ENCODE measurements at places on chromosomes 1 and 21.

DNA sequence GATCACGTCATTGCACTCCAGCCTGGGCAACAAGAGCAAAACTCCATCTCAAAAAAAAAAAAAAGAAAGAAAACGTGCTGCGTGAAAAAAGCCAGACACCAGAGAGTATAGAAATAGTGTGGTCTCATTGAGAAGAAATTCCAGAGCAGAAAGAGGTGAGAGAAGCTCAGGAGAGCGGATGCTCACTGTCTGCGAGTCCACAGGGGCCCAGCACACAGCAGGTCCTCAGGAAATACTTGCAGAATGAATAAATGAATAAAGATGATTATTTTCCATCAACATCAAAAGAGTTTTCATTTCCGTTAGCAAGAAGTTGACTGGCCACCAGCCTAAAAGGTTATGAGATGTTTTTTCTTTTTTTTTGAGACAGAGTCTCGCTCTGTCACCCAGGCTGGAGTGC is 14.4 kb downstream of the CASP9 start:
- no peak for DNase-seq

GRCh38 chr1:91234181-91234580 is 170.5 kb downstream of the HFM1 start:
- DNase-seq = no peak

- DNase-seq = no peak
Measured at GRCh38 chr21:16069178-16070112, 339.7 kb downstream of the USP25 start.

DNA sequence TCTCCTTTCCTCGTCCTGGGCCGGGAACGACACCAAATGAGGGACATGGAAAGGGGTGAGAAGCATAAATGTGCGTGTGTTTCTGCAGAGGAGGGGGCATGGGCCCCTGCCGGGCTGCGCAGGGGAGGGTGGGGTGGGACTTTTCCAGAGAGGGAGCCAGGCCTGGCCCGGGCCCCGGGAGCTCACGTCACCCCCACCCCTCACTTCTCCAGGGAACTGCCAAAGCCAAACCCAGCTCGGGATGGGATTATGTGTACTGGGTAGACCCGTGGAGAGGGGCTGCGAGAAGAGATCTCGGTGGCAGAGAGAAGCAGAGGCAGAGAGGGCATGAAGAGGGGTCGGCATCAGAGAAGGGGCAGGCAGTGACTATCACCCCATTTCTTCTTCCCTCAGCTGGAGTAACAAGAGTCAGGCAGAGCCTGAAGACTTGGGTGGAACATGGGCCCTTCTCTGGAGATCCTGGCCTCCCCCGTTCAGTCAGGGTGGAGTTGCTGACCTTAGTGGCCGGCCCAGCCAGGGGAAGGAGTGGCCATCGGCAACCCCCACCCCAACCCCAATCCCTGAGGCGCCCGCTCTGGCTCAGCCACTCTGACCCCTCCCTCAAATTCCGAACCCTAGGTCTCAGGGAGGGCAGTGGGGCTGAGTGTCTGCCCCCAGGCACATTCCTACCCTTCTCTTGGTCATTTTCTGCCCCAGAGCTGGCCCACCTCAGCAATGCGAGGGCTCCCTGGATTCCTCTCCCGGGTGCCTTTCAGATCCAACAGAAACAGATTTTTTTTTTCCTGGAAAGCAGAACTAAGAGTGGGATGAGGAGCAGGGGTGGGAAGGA is 1.2 kb downstream of the ADAMTSL4 start:
- DNase-seq = no peak

GRCh38 chr1:77757603-77758002 is 2.0 kb downstream of the USP33 start:
- DNase-seq = no peak

DNA sequence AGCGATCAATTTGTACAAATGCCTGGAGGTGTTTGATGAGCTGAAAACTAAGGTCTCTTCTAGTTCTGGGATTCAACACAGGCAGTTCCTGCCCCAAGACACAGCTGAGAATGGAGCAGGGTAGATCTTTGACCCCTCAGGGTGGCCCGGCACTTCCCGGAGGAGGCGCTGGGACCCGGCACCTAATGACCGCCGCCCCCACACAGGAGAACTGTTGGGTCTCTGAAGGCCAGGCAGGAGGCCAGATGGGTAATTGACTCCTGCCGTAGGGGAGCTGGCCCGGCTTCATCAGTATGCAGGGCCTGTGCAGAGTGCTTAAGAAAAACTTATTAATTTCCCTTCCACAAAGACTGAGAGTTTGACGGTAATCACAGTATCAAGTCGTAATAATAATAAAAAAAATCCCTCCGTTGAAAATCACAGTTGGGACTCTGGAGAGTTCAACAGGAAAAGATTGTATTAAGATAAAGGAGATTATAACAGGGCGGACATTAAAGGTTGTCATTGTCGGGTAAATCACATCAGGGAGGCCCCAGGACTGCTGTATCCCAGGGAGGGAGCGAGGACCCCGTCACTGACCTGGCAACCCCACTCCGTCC is 51.7 kb downstream of the UBIAD1 start:
- no peak for DNase-seq

DNA sequence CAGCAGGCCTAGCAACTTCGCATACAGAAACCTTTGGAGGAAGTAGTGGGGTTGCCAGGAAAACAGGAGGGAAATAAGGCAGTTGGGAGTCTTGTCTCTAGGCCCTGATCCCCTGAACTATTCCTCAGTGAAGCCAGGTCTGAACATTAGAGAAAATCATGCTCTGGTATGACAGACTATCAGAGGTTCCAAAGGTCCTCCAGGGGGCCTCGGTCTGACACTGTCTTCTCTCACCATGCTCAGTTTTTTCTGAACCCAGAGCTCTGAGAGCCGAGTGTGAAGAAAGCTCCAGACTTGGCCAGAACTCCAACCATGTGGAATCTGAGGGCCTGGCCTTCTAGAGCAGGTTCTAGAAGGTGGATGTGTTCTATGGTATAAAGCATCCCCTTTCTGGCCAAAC is 4.0 kb downstream of the TOMM40L start:
- no peak for DNase-seq

DNA sequence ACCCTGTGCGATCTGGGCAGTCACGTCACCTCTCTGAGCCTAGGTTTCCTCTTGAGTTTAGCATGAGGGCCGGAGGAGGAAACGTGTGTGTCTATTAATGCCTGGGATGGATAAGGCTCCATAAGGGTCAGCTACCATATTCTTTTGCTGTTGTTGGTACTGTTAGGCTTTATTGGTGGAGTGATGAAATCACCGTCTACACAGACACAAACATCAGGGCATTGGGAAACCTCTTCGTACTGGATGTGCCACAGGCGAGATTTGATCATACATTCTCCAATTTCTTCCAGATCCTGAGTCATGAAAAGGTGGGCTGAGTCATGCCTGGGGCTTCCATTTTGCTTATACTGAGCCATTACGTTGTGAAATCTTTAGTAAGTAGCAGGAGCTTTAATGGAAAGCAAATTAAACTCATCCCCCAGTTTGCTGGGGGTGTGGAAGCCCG is 24.9 kb upstream of the GRHL3 start:
- DNase-seq = no peak

DNA sequence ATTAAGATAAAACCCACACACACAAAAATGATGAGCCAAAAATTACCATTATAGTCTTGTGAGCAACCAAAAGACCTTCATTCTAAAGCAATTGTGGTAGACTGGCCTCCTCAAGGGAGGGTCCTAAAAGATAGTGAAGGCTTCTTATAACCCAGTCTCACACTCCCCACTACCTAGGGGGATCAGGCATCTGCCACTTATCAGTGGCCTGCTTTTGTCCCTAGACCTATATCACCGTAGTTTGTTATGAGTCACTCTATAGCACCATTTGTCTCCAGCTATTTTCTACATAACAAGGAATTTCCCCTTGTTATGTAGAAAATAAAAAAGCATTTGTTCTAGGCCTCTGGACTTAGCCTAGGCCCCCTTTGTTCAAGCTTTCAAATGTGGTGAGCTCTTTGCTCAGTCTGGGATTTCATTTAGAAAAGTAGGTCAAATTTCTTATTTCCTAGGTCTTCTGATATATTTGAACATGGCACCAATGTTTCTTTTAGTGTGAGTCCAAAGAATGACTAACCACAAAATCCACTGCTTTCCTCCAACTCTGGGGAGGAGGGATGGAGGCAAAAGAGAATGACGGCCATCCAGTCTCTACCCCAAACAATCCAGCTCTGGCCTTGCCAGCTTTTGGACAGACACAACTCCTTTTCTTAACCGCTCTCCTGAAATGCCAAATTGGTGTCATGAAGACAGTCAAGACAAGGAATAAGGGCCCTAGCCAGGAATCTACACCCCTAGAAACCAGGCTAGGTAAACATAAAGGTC is 8.9 kb downstream of the ADAR start:
- no peak for DNase-seq

DNA sequence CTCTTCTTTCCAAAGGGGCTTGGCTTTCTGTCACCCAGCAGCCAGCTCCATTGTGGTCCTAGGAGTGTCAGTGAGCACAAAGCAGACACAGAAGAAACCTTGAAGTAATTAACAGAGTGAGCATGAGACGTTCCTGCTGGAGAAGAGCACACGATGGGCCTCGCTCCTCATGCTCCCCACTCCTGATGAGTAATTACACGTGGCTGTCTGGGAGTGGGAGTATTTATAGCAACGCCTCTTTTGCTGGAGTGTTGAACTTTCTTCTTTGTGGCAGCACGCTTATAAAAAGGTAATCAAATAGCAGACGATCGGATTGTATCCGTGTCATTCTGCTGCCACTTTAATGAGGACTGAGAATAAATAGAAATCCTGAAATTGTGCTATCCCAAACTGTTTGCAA is 185.8 kb downstream of the CAMTA1 start:
- no peak for DNase-seq

DNA sequence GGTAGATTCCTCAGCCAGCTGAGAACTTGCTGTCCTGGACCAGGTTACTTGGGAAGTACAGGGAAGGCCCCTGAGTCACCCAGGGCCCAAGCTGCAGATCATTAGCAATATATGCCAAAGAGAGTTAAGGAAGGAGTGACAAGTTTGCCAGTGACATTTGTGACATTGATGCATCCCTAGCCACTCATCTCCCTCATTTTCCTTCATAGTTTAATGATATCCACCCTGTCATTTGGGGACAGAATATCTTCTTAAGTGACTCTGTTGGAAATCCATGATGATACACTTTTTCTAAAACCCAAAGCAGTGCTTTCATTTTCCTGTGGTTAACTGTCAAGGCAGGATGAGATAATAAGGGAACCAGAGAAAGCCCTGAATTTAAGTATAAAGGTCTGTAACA is 3.2 kb downstream of the TNN start:
- no peak for DNase-seq

DNA sequence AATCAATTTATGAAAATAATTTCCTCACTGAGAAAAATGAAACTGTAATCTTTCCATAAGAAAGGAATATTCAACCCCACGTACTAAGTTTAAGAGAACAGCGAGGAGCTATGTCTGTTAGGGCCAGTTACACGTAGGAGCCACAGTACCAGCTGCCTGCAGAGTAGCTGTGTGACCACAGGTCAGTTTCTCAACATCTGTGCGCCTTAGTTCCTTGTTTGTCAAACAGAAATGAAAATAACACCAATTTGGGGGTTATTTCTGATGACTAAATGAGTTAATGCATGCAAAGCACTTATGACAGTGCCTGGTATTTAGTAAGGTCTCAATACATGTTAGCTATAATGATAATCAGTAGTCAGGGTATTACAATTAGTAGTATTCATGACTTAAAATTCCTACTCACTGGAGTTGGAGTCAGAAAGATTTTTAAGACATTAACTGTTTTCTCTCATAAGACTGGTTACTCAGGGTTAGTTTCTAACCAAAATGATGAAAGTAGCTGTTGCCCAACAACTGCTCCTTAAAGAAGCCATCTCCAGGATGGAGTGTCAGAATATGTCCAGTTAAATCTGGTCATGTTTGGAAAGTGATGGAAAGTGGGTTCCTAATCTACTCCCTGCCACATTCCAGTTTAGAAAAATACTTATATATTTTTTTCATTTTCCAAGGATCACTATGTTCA is 85.8 kb upstream of the ZNF648 start:
- DNase-seq = no peak

DNA sequence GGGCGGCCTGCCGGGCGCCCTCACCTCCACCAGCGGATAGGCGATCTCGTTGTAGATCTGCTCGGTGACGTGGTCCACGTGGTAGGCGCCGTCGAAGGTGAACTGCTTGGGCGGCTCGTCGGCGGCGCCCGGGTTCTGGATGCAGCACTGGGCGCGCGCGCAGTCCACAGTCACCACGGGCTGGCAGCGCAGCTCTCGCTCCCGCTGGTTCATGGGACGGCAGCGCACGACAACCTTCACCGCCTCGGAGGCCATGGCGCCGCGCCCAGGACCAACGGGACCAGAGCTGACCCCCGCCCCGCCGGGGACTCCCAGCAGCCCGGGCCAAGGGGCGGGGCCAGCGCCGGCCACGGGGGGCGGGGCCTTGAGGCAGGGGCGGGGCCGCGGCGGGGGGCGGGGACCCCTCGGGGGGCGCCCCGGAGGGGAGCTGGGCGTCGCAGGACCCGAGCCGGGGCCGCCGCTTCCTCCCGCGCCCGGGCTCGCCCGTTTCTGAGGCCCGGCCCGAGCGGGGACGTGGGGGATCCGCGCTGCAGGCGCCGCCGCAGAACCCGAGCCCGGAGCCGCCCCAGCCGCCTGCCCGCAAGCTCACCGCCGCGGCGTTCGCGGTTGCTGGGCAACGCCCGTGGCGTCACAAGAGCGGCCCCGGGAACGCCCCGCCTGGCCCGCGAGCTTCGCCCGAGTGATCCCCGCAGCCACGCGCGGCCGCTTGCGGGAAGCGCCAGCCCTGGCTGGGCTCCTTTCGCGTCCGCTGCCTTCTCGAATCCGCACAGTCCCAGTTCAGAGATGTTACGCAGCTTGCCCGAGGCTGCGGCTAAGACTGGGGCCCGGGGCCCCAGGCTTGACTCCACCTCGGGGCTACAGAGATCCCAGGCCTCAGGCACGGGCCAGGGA is at the start of gene KIF17:
Gene KIF17 (minus strand): TSS at position 556 of the 891 bp plus-strand sequence. CDS start 301 bp downstream, at position 255.
- DNase-seq = peak; percentile 54

GRCh38 chr1:45243476-45244343 is 37.3 kb upstream of the ZSWIM5 start:
- DNase-seq = no peak

- DNase-seq = no peak
Measured at GRCh38 chr21:39979321-39979720, 112.1 kb downstream of the PCP4 start.

- DNase-seq = no peak
Measured at GRCh38 chr1:41977326-41977725, 58.6 kb upstream of the HIVEP3 start.

GRCh38 chr1:202589190-202589930 is 120.9 kb downstream of the SYT2 start:
- DNase-seq = no peak

DNA sequence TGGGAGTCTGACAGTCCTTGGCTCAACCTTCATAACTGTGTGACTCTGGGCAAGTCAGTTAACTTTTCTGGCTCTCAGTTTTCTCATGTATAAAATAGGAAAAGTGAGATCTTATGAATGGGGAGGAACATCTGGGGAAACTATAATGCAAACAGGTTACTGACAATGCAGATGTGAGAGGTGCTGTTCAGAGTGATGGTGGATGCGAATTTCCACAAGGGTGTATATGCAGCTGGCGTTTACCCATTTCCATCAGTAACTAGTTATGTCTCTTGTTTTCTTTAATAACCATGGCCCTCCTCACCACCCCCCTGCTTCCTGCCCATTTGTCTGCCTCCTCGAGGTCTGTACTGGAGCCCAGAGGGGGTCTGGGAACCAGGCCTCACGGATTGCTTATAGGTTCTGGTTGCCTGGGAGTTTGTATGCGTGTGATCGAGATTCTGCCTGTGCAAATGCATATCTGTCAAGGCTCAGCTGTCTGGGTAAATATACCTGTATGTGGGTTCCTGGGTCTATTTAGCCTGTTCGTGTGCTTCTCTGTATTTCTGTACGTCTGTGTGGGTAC is 44.4 kb downstream of the AHDC1 start:
- no peak for DNase-seq

GRCh38 chr21:34865400-34866241 is 183.5 kb downstream of the RUNX1 start:
- DNase-seq = no peak

GRCh38 chr1:41571041-41571440 is 86.6 kb upstream of the EDN2 start:
- no peak for DNase-seq

Measured in stimulated activated CD4-positive, alpha-beta T cell treated with anti-CD3 and anti-CD28 coated beads, Interleukin-15, amount 100 ng/mL, for 1 hour (primary cell).